Naive thymus-derived CD8-positive, alpha-beta T cell (primary cell): ENCODE measurements at places on chromosomes 6 and 20. TPM values are rescaled to one million over a fixed set of nuclear protein-coding genes. Genes with fewer than 3 reads are reported as not detected.

CLPSL2 gene
- polyA plus RNA-seq = not detected

ZC3H12D gene
- 1.5 TPM for polyA plus RNA-seq

NRSN2 gene
- 1.7 TPM for polyA plus RNA-seq

HCRTR2 gene
- not detected for polyA plus RNA-seq

RNF146 gene
- 11.6 TPM for polyA plus RNA-seq

SLC22A1 gene
- polyA plus RNA-seq = 0.18 TPM

PHF1 gene
- polyA plus RNA-seq = 44.3 TPM

RAD21L1 gene
- not detected for polyA plus RNA-seq

GABRR1 gene
- polyA plus RNA-seq = not detected

PAX1 gene
- not detected for polyA plus RNA-seq

PTPRK gene
- 6.1 TPM for polyA plus RNA-seq

ANKRD66 gene
- not detected for polyA plus RNA-seq

EPPIN gene
- not detected for polyA plus RNA-seq

SLC35D3 gene
- not detected for polyA plus RNA-seq

PTCRA gene
- not detected for polyA plus RNA-seq

SMPDL3A gene
- not detected for polyA plus RNA-seq

ULBP2 gene
- 0.37 TPM for polyA plus RNA-seq

CST9 gene
- not detected for polyA plus RNA-seq
